ENCODE measurements at places on chromosomes 2 and 18.
A peak's percentile ranks its signal among the peaks of the same experiment; 100 is the strongest.

GRCh38 chr2:98685930-98686887 lies 44.7 kb downstream of the MGAT4A start:
- no peak for DNase-seq

DNA sequence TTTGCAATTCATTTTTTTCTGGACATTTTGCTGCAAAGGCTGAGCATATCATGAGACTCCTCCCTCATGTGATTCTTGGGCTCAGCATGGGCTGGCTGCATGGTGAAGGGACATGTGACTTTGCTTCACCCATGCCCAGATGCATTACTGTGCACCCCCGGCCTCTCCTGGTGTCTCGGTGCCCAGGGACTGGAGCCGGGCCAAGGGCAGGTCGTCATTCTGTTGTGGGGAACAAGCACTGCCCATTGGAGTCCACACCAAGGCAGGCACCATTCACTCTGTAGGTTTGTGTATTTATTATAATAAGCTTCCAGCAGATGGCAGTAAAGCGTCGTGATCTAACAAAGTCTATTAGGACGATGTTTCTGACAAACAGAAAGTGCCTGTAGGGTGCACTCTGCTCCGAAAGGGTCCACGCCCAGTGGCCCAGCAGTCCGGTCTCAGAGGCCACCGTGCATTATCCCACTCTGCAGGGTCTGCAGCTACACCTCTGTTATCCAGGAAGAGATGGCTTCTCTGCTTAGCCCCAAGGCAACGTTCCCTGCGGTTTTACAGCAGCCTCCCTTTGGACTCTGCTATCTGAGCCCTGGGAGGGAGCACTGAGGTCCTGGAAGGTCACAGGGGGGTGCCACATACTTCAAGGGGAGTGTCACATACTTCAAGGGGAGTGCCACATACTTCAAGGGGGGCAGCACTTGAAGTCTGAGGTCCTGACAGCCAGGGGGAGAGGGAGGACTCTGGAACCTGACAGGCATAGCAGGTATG lies 219.6 kb downstream of the TSN start:
- peak; percentile 1 for DNase-seq

GRCh38 chr2:15160201-15160991 lies 400.7 kb downstream of the NBAS start:
- DNase-seq, result no peak

GRCh38 chr2:240196716-240197461 lies 56.4 kb upstream of the OTOS start:
- DNase-seq, result no peak

DNA sequence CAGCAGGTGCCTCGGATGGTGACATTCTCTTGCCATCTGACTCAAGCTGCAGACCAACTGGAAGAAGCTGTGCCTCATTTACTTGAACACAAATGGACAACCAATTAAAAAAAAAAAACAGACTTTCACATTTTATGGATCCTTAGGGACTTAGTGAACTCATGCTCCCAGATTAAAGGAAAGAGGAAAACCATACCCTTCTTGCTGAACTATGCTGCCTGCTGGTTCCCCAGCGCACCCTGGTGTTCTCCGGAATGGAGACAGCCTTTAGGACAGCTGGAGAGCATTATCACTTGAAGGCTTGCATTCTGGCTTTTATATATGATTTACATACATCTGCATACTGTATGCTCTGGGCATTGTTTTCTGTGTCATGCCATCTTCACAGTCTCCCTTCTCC lies 370.7 kb downstream of the SLC4A3 start:
- DNase-seq, result no peak

- no peak for DNase-seq
These were observed 18.6 kb upstream of the KCNG2 start for GRCh38 chr18:79779021-79779699.

- no peak for DNase-seq
These were observed 76.7 kb upstream of the ZNF397 start for GRCh38 chr18:35164133-35164532.

GRCh38 chr2:18900691-18901141 lies 311.3 kb upstream of the NT5C1B start:
- DNase-seq, result no peak

GRCh38 chr2:160491911-160492371 lies 1.7 kb downstream of the RBMS1 start:
- no peak for DNase-seq

GRCh38 chr2:183215917-183216316 lies 91.7 kb downstream of the NUP35 start:
- DNase-seq, result no peak

DNA sequence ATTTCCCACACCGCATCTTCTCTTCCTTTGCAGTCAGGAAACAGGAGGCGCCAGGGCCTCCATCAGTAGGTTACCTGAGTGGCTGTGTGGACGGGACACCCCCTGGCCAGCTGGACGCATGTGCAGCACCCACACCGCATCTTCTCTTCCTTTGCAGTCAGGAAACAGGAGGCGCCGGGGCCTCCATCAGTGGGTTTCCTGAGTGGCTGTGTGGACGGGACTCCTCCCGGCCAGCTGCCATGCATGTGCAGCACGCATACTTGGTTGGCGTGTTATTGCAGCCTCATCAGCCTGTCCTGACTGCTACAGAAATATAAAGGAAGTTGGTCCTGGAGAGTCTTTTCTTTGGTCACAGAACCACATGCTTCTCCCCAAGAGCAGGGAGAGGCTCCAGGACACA lies 74.6 kb downstream of the DCDC2C start:
- DNase-seq, result no peak
